ENCODE measurements at places on chromosomes 16 and 17.

- no peak for DNase-seq
Observed at GRCh38 chr16:55037046-55037445, 106.4 kb downstream of the IRX5 start.

GRCh38 chr16:66097751-66098150, 268.7 kb upstream of the CDH5 start:
- no peak for DNase-seq

- DNase-seq, result no peak
Observed at GRCh38 chr16:14146445-14146844, 75.3 kb downstream of the MRTFB start.

DNA sequence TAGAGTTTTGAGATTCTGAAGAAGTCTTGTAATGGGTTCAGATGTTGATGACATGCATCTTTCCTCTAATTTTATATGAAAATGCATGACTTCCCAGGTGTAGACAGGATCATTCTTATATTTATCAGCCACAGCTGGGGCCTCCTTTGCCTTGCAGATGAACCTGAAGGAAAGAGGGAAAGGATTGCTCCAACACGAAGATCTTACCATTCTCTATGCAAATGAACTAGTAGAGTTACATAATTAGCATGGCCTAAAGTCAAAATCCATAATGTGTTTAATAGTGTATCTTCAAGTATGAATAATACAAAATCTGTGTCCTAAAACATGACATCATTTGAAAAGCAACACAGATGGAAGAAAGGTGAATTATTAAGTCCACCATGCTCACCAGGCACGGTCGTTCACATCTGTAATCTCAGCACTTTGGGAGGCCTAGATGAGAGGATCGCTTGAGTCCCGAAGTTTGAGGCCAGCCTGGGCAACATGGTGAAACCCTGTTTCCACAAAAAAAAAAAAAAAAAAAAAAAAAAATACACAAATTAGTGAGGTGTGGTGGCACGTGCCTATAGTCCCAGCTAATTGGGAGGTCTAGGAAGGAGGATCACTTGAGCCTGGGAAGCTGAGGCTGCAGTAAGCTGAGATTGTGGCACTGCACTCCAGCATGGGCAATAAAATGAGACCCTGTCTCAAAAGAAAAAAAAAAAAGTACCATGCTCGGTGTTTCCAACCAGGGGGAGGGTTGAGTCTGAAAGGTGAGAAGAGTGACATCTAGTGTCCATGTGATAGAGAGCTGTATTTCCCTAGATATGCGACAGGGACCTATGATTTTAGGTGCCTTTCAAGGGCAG, 6.3 kb downstream of the VWA3A start:
- peak; percentile 43 for DNase-seq

DNA sequence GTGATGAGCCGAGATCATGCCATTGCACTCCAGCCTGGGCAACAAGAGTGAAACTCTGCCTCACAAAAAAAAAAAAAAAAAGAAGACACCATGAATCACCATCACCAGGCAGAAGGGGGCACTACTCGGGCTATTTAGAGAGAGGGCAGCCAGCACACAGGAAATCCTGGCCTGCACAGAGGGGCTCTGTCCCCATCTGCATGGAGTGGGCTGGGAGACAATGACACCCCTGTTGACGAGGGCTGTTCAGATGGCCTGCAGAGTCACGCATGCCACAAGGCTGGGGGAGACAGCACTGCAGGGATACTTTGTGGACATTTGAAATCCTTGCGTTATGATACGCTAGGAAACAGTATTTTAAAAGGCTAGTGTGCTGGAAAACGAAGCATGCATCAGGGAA, 48.3 kb downstream of the CUEDC1 start:
- DNase-seq, result no peak

- no peak for DNase-seq
Observed at GRCh38 chr17:35866341-35866950, 2.2 kb downstream of the HEATR9 start.

- DNase-seq, result no peak
Observed at GRCh38 chr17:78252111-78252634, 20.7 kb downstream of the TMEM235 start.

- DNase-seq, result no peak
Observed at GRCh38 chr16:88532434-88533241, 37.6 kb upstream of the ZC3H18 start.

DNA sequence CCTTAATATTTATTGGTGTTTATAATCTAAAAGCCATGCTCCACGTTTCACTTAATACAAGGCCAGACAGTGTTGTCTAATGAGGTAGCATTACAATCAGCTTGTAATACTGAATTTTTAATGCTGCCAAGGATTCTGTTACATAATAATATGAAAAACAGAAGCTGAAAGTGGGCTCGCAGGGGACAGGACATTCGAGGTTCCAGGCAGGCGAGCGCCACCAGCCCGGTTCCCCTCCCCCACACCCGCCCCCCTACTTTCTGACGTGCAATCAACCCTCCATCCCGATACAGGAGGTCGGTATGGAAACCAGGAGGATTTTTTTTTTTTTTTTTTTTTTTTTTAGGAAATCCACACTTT, 6.2 kb upstream of the ZFHX3 start:
- DNase-seq, result peak; percentile 53

GRCh38 chr17:27782791-27783206, 17.5 kb downstream of the NOS2 start:
- DNase-seq, result no peak

DNA sequence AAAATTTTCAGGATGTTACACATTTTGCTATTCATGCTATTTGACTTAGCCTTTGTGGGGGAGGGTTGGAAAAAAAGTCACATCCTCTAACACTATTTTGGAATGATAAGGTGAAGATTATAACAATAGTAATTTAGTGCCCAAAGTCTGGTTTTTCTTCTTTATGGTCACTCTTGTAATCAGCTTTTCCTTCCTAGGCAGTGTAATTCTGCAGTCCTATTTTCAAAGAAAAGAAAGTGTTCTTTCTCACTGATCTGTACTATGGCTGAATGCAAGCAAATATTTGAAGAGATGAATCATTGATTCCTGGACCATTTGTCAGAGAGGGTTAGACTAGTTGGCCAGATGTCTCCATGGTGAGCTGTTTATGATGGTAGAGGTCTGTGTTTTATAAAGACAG, 8.4 kb downstream of the RSPRY1 start:
- DNase-seq, result peak; percentile 79

GRCh38 chr16:85393674-85394451, 219.3 kb upstream of the GSE1 start:
- DNase-seq, result peak; percentile 26

- no peak for DNase-seq
Observed at GRCh38 chr16:85902366-85903155, 3.6 kb downstream of the IRF8 start.

DNA sequence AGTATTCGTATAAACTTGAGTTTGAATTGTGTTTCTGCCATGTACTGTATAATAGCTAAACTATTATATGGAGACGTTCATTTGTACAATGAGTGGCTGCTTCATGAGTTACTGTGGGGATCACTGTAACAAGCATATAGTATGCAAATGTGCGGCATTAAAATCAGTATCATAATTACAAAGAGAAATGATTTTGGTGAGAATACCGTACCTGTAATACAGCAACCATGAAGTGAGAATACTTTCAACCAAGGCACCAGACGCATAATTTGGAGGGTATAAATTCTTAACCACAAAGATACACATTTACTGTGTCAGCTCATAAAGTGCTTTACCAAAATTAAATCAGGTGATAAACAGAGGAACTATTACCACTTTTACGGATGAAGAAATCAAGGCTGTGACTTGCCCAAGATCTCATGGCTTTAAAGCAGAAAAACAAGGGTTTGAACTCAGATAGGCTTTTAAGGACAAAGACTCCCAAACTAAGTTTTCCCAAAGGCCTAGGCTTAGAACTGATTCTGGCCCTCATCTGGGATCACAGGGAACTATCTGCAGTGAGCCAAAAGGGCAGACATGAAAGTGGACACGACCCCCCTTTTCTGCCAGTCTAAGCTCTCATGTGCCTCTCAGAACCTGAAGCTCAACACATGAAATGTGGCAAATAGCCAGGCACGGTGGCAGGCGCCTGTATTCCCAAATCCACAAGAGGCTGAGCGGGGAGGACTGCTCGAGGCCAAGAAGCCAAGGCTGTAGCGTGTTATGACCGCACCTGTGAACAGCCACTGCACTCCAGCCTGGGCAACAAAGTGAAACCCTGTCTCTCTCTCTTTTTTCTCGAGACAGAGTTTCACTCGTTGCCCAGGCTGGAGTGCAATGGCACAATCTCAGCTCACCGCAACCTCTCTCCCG, 6.4 kb downstream of the RPS15A start:
- no peak for DNase-seq

- DNase-seq, result no peak
Observed at GRCh38 chr16:72203401-72203800, 31.4 kb upstream of the PMFBP1 start.

GRCh38 chr17:18896146-18896545, 38.2 kb downstream of the PRPSAP2 start:
- no peak for DNase-seq

DNA sequence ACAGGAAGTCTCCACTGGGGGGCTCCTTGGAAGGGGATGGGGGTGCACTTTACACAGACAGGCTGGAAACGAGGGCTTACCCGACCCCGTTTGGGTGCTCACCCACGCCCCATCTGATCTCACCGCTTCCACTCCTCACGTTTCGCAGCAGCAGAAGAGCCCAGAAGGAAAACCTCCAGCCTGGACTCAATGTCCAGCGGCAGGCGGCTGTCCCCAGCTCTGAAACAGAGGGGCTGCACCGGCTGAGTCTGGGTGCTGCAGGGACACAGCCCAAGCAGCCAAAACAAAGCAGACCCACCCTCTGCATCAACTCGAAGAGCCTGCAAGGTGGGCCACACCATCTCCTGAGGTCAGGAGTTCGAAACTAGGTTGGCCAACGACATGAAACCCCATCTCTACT, 3.9 kb downstream of the MEAK7 start:
- DNase-seq, result no peak

DNA sequence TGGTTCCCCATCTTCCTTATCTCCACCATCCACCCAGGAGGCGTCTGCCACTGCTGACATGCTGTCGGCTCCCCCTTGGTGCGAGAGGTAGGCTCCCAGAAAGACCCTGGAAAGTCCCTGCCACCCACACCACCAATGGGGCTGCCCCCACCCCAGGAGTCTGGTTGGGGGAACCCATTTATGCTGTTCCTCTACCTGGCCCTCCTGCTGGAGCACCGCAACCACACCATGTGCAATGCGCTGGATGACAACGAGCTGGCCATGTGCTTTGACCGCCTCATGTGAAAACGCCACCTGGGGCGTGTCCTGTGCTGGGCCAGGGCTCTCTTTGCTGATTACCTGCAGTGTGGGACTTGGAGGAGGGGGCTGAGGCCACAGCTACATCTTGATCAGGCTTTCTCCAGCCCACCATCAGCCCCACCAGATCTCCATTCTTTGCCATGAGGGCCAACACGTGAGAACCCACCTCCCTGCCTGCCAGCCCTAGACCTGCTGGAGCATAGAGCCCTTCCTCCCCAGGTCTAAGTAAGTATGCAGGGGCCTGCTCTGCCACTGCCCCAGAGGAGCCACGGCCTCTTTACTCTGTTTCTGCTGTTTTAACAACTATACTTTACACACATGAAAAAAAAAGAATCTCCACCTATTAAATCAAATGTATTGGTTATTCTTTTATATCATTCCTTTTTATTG, 7.9 kb upstream of the ALDH3A1 start:
- DNase-seq, result no peak

DNA sequence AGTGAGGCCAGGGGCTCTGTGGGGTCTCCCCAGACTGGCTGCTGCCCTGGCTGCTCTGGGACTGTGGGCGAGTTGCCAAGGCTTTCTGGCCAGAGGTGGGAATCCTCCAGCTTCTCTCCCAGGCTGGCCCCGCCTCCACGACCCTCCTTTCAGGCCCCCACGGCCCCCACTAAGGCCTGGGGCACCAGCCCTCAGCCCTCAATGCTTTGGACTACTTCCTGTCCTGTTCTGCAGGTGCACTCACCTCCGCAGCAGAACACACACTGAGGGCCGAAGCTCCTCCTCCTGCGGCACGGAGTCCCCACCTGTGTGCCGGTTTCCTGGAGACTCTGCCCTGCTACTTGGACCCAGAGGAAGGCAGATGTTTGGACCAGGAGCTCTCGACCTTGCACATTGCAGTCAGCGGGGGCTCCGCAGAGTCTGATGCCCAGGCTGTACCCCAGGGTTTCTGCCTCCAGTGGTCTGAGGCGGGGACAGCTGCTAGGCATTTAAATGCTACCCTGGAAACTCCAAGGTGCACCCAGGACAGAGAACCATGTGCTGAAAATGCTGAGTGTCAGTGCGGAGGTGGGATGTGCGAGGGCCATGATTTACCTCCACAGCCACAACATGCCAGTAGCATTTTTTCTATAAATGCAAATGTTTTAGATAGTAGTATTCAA, 223.8 kb downstream of the IRF8 start:
- no peak for DNase-seq

DNA sequence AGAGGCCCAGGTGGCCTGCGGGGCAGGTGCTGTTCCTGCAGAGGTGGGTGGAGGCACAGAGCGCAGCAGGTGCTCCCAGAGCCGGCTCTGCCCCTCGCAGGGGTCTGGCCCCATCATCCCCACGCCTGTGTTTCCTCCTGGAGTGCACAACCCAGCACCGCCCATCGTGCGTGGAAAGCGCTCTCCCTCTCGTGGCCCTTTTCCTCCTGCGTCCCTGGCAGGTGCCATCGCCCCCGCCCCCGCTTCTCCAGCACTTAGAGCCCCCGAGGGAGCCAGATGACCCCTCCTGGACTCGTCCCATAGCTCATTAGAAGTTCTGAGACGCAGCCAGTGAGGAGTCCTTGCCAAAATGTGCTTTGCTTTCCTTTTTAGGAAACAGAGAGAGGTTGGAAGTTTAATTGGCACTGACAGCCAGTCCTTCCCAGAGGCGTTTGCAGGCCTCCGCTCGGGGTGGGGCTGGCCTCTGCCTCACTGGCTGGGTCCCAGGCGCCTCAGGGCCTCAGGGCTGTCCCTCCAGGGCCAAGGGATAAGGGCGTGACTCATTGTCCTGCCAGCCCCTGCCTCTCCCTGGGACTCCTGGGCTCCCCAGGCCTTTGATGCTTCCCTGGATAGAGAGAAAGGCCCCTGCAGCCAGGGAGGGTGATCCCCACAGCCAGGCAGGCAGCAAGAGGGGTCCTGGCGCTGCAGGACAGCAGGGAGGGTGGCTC, 32.2 kb upstream of the CHMP6 start:
- DNase-seq, result no peak

GRCh38 chr16:2596747-2597559, 59.1 kb downstream of the PDPK1 start:
- no peak for DNase-seq

DNA sequence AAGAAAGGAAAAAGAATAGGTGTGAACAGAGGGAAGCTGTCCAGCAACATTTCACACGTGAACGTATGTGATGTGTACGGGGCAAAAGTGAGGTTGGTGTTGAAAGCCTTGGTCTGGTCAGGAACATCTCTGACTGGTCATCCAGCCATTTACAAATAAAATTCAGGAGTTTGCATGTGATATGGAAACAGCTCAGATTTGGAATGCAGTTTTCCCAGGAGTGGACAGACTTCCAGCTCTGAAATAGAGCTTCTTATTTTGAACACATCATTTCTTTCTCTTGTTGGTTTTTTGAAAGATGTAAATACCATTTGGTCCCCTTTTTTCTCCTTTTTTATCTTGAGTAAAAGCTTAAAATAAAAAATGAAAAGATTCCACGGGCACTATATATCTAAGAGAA, 566.2 kb upstream of the ZFHX3 start:
- no peak for DNase-seq

GRCh38 chr17:50112694-50113093, 17.3 kb downstream of the SAMD14 start:
- DNase-seq, result no peak
